ENCODE measurements at places on chromosomes 16 and 17.

DNA sequence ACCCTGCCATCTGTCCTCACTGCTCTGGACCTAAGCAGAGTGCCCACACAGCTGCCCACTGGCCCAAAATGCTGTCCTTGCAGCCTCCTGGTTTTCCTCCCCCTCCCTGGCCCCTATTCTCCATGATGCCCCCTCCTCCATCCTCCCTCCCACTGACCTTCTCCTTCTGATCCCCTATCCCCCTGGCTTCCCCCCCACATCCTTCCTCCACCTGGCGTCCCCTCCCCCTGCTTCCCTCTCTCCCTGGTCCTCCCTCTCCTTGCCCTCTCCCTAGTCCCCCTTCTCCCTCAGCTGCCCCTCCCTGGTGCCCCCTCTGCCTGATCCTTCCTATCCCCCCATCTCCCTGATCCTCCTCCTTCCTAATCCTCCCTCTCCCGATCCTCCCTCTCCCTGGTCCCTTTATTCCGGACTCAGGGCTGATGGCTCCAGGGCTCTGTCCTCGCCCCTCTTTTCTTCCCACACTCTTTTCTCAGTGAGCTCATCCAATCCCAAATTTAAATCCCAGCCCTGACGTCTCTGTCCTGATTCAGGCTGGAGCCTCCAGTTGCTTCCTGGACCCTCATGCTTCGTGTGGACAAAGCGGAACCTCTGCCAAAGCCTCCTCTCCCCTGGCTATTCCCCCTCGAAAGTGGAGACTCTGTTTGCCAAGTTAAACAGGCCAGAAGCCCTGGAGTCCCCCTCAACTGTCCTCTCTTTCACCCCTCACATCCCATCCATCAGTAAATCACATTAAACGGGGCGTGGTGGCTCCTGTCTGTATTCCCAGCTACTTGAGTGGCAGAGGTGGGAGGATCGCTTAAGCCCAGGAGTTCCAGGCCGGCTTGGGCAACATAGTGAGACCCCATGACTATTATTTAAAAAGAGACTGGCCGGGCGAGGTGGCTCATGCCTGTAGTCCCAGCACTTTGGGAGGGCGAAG lies 18.1 kb upstream of the RHBDF2 start:
- DNase-seq, result no peak

DNA sequence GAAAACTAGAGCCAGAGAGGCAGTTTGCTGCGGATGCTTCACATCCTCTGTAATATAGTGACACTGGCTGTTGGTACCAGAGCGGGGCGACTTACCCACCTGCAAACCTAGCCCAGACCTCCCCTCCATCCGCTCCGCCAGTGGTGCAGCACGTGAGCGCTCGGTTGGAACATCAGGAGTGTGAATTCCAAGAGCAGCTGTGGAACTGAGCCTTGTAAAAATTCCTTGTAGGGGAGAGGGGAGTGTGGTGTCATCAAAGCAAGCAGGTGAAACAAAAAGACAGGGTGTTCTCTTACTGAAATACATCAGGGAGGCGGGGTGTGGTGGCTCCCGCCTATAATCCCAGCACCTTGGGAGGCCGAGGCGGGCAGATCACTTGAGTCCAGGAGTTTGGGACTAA lies 51.3 kb downstream of the CCDC42 start:
- DNase-seq, result no peak

GRCh38 chr17:57562184-57562698 lies 182.9 kb downstream of the CCDC182 start:
- DNase-seq, result no peak

DNA sequence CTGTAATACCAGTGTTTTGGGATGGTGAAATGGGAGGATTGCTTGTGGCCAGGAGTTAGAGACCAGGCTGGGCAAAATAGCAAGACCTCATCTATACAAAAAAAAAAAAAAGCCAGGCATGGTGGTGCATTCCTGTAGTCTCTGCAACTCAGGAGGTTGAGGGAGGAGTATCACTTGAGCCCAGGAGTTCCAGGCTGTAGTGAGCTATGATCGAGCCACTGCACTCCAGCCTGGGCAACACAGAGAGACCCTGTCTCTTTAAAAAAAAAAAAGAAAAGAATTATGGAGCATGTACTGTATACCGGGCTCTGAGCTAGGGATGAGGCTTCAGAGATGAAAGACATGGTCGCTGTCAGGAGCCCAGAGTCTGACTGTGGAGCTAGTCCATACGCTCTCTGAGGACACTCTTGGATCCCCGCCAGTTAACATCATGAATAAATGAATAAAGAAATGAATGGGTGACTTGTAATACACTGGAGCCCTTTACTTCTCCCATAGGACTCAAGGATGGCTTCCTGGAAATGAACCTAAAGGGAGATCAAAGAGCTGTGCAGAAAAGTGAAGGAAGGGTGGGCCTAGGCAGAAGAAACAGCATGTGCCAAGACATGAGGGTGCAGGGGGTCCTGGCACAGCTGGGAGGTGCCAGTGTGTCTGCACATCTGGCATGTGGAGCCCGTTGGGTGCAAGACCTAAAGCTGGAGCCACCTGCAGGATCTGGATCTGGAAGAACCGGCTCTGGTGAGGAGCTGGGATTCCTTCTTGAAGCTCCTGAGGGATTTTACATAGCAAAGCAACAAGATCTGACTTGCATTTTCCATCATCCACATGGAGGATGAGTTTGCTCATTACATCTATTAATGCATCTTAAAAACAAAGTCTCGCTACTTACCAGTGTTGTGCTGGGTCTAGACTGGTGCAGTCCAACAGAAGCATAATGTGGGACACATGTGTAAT lies 120.4 kb downstream of the IRX3 start:
- no peak for DNase-seq

DNA sequence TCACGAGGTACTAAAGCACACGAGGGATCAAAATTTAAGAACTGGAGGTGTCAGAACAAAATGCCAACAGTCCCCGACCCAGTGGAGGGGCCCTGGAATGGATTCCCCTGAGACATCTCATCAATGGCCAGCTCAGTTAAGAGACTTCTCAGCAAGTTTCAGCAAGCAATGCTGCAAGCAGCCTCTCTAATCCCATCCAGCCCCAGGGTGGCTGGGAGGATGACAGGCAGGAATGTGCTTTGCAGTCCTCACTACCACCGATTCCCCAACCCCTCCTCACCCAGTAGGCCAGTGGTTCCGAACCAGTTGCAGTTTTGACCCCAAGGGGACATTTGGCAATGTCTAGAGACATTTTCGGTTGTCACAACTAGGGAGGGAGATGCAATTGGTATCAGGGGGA lies 8.7 kb downstream of the GPRC5B start:
- no peak for DNase-seq

GRCh38 chr17:80908776-80909175 lies 82.9 kb upstream of the CHMP6 start:
- no peak for DNase-seq

GRCh38 chr16:80161799-80162739 lies 378.7 kb upstream of the DYNLRB2 start:
- DNase-seq, result no peak

- DNase-seq, result no peak
These were observed 7.3 kb downstream of the TNRC6A start for GRCh38 chr16:24736758-24737157.

DNA sequence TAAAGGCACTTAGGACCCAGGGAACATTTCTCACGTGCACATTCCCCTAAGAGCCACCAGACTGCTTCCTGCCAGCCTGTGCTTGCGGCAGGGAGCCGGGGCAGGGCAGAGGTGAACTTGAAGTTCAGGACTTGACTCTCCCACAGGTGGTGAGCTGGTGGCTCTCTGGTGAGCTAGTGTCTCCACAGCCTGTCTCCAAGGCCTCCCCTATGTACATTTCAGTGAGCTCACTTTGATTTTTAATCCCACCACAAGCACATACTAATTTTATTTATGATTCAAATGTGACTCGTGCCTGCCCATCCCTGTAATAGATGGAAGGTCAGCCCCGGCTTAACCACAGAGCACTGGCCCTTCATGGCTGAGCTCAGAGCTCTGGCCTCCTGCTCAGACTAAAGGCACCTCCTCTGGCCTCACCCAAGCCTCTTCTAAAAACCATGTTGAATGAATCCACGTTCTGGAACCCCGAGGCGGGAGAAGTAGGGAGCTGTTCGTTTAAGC lies 9.2 kb downstream of the SNN start:
- DNase-seq, result no peak

DNA sequence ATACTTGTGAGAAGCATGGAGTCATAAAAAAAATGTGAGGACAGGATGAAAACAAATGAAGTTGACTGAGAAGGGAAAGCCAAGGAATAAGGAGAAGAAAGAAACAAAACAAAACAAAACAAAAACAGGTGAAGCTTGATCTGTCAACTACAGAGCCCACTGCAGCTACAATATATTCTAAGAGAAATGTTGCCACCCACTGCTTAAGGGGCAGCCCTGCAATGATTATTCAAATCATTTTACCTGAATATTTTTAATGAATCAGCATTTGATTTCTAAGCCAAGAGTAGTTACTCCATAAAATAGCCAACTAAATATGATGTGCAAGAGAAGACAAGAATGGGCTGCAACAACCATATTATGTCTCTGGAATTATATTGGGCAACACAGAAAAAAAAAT lies 252.0 kb upstream of the KIF2B start:
- DNase-seq, result no peak

DNA sequence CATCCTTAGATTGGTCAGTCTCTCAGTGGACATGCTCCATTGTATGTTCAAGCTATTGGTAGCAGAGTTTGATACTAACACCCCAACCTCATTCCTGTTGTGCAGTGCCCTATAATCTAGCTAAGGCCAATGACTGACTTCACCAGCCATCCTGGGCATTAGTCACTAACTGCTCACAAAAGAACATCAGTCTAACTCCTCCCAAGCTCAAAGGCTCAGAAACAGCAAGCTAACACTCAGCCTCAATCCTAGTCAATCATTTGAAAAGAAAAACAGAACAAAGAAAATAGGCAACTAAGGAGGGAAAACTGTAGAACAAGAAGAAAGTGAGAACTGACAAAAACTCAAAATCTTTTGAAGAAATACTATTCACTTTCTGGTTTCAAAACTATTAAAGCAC lies 199.1 kb upstream of the C17orf78 start:
- no peak for DNase-seq

DNA sequence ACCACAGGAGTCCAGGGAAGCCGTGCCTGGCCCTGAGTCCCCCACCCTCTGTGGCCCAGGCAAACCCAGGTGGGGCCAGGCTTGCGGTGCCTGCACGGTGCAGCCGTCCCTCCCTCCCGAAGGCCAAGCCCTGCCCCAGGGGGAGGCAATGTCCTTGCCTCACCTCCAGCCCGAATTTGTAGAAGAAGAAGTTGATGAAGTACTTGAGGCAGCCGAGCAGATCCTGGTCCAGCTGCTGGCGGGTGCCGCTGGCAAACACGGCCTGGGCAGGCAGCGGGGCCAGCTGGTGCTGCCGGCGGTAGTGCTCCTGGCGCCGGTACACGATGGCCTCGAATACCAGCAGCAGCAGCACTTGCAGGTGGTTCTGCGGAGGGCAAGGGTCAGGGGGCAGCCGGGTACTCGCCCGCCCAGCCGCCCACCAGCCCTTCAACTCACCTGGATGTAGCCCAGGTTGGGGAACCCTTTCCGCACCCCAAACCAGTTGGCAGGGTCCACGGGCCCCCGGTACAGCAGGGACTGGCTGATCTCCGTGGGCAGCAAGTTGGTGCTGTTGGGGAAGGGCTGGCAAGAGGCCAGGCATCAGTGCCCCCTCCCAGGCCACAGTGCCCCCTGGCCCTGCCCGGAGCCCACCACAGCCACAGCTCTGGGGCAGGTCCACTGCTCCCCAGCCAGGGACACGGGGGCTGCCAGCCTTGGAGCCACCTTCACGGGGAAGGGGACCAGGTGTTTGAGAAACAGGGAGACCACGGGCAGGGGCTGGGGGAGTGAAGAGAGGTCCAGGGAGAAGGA lies 26.1 kb downstream of the CTU2 start:
- DNase-seq, result no peak

GRCh38 chr17:78962345-78962983 lies 17.3 kb downstream of the LGALS3BP start:
- no peak for DNase-seq

DNA sequence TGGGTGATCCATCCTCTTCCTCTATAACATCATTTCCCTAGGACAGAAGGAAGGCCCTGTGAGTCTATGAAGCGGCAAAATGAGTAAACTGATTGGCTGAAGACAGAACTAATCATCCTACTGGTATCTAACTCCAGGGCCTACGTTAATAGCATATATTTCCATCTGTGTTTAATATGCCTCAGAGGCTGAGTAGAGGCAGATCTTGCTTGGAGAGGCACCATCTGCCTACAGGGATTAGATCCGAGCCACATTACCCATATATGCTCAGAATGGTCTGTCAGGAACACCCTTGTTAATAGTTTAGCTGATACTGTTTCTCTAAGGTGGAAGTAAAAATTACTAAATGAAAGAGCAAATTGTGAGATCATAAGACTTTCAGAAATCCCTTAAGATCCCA lies 13.2 kb upstream of the FOXJ1 start:
- no peak for DNase-seq

- no peak for DNase-seq
These were observed 42.5 kb upstream of the CBFA2T3 start for GRCh38 chr16:89019511-89019910.

DNA sequence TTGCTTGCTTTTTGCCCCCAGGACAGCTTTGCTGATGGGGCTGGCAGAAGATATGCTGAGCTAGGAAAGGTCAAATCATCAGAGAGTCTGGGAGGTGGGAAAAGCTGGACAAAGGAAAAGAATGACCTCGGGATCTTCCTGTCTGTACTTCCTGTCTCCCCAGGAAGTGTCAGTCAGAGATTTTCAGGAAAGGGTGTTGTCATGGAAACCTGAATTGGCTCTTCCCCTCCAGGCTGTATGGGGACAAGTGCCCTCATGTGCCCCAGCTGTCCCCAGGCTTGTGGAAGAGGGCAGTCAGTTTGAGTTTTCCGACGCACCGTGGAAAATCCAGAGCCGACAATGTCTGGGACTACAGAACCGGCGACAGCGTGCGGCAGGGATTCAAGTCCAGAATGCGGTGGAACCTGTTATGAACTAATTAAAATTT lies 122.7 kb upstream of the ZFHX3 start:
- DNase-seq, result no peak

GRCh38 chr17:72901657-72902056 lies 190.8 kb downstream of the SLC39A11 start:
- no peak for DNase-seq

DNA sequence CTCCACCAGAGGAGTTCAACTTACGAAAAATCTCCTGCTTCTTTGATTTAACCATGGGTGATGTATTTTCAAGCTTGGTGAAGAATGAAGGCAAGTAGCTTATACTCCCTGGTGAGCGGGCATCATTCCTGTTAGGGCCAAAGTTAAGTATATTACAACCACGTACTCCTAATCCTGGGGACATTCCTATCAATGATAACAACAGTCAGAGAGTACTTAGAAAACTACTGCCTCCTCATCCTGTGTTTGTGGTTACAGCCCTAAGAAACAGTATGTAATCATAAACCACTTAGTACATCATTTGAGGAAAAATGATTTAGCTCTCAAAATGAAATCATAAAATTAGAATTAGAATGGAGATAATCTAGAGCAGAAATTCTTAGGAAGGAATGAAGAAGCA lies 47.3 kb downstream of the TTC19 start:
- no peak for DNase-seq

All from vagina (tissue), 2 donors.